ENCODE measurements at places on chromosomes 2 and 18.

DNA sequence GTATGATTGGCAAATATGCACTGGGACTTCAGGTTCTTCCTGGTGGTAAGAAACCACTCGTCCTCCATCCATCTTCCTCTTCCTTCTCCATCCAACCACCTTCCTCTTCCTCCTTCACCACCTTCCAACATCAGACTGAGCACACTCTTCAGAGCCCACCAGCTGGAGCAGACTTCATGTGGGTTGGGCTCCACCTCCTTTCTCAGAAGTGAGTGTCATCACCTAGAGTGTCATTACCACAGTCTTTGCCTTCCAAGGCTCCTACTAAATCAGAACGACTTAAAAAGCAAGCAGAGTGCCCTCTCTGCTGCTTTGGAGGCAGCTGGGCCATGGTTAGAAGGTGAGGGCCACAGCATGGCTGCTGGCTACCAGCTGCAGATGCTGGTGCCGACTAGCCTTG is 171.6 kb downstream of the SH3RF3 start:
- no peak for DNase-seq

DNA sequence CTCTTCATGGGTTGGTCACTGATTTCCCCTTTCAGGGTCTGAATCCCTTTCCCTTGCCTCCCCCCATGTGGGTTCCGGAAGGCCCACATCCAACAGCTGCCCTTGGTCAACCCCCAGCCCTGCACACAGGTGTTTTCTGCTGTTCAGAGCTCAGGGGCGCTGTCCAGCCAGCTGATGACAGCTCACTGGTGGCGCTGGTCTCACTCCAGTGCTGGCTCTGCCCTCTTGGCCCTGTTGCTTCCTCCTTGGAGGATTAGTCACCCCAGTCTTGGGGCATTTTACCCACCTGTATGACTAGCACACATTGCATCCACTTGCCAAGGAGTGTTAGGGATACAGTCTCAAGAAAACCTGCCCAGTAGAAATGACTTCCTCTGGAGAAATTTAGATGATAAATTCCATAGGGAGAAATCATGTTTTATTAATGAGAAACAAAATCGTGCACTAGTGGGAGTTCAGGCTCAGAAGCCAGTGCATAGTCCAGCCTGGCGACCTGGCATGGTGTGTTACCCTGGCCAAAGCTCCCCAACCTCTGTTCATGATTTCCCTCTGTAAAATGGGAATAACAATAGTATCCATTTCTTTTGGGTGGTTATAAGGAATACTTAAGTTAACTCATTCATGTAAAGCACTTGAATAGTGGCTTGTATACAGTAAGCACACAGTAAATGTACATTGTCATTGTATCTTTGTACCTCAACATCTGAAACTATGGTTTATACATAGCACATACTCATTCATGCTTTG is 21.6 kb downstream of the CRIM1 start:
- peak; percentile 49 for DNase-seq

DNA sequence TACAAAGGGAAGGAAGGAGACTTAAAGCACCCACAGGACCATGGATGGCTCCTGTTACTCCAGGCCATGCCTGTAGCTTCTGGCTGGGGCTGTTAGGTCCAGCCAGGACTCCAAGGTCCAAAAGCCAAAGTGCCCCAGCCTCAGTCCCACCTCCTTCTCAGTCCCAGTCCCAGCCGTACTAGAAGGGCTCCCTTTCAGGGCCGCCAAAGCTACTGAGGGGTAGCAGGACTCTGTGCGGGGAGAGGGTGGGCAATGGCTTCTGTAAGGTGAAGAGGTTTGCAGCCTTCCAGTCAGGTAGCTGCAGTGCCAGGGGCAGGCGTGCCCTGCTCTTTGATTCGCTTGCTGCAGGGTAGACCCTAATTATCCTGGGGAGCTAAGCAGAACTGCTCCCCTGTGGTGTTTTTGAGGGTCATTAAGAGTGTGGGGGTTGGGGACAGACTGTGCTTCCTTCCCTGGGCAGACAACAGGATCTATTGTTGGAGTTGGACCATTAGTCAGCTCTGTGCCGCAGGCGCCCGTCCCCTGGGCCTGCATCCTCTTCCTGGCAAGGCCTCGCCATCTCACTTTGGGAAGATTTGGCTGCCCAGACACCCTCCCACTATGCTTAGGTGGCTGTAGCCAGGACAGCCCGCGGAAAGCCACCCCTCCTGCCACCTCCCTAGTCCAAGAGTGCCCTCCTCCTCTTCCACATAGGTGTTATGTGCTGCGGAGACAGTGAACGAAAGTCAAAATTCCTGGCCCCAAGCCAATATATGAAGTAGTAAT is 118.8 kb downstream of the ZBTB7C start:
- DNase-seq, result no peak

- no peak for DNase-seq
These were observed 398.5 kb downstream of the CDH2 start for GRCh38 chr18:27778441-27778840.

GRCh38 chr2:26649992-26650712 is 9.0 kb upstream of the CIB4 start:
- no peak for DNase-seq

DNA sequence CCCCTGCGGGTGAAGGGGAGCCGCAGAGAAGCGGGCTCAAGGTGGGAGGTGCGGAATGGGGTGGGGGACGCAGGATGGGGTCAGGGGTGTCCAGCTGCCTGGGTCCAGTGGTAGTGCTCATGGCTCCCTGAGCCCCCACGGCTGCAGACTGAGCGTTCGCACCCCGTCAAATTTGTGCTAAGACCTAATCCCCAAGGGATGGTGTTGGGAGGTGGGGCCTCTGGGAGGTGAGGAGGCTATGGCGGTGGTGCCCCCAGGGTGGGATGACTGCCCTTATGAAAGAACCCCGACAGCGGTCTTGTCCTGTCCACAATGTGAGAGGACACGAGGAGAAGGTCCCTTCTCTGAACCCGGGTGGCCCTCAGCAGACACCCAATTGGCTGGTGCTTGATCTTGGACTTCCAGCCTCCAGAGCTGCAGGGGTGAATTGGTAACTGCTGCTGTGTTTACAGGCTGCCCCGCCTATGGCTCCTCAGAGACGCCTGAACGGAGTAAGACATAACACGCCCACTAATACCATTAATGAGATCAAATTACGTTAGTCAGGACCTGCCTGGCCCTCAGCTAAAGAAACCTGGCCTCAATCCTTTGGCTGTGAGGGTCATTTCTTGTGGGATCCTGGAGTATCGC is 42.6 kb downstream of the PXDN start:
- peak; percentile 16 for DNase-seq
